ENCODE measurements at places on chromosomes 3 and 15.

GRCh38 chr3:150170852-150171520 lies 200.3 kb upstream of the PFN2 start:
- DNase-seq: peak; percentile 39

- no peak for DNase-seq
Measured at GRCh38 chr3:46272028-46272451, 29.8 kb downstream of the CCR3 start.

DNA sequence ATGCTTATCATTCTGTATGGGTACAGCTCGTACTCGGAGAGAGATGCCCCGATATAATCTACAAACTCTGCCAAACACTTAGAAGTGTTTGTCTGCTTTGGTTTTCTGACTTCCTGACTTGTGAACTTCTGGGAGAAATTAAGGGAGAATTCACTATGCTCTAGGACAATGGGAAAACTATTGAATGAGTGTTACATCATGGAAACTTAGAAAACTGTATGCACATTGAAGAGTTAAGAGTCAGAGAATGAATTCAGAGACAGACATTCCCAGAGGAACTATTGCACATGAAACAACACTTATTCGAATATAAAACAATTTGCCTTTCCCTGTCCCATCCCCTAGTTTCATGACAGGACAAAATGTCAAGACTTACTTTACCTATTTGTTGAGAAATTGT lies 57.8 kb downstream of the DTWD1 start:
- no peak for DNase-seq

GRCh38 chr15:39167164-39168058 lies 413.5 kb upstream of the THBS1 start:
- DNase-seq: no peak

- no peak for DNase-seq
Measured at GRCh38 chr3:194329583-194329965, 21.6 kb downstream of the CPN2 start.

- peak; percentile 30 for DNase-seq
Measured at GRCh38 chr3:161273589-161274218, 52.6 kb downstream of the NMD3 start.

GRCh38 chr3:150965436-150965835 lies 7.1 kb downstream of the CLRN1 start:
- DNase-seq: no peak

DNA sequence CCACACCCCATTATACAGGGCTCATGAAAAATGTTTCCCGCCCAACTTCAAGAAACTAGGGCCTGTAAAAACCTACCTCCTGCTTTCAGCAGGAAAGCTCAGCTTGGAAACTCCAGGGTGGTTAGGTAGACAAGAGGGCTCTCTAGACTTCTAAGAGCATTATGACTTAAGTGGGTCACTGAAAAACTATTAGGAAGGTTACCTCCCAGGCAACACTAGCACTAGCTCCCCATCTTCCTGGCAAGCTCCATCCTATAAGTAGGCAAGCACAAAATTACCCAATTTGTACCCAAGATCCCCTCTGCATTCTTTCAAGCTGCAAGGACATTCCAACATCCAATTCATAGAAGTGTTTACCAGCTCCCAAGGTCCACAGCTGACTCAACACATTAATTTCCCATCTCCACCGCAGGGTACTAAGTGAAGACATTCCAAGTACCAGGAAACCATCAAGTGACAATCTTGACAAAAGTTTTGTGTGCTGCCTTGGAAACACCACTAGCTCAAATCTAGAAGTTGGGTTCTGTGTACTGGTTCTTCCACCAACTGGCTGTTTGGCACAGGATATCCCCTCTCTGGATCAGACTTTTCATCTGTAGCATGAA lies 46.9 kb downstream of the WNT5A start:
- no peak for DNase-seq

GRCh38 chr3:123706871-123707270 lies 122.0 kb upstream of the HACD2 start:
- no peak for DNase-seq

DNA sequence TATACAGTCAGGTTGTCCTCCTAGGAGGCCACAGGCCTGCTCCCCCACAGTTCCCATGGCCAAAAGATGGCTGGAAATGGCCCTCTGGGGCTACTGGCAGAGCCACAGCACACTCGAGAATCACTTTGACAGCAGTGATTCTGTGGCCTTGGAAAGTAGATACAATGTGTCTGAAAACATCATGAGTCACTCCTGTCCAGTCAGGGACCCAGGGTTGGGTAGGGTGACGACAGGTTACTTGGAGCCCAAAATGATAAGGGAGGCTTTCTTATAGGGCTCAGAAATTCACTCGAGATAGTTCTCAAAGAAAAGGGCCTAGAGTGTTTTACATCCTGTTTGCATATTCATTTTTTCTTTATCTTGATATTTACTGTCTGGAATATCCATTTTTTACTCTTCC lies 24.3 kb downstream of the MRPS25 start:
- DNase-seq: no peak

GRCh38 chr3:72745146-72745999 lies 102.9 kb downstream of the SHQ1 start:
- DNase-seq: no peak

- peak; percentile 33 for DNase-seq
Measured at GRCh38 chr15:95468820-95469219, 861.7 kb upstream of the NR2F2 start.

DNA sequence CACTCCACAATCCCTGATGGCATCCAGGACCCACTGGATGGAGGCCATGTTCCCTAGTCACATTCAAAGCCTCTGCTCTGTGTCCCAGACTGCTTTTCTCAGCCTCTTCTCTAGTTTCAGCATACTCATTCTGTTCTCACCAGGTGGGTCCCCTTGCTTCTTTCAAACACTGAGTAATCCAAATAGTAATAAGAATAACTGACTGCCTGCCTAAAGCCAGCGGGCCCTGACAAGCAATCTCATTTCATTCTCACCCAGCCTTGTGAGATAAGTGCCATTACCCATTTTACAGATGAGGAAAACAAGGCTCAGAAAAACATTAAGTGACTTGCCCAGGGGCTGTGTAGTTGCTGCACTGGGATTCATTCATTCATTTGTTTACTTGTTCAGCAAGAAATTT lies 25.4 kb downstream of the MAPKAPK3 start:
- DNase-seq: no peak

GRCh38 chr3:156535798-156536197 lies 19.1 kb downstream of the SSR3 start:
- no peak for DNase-seq

DNA sequence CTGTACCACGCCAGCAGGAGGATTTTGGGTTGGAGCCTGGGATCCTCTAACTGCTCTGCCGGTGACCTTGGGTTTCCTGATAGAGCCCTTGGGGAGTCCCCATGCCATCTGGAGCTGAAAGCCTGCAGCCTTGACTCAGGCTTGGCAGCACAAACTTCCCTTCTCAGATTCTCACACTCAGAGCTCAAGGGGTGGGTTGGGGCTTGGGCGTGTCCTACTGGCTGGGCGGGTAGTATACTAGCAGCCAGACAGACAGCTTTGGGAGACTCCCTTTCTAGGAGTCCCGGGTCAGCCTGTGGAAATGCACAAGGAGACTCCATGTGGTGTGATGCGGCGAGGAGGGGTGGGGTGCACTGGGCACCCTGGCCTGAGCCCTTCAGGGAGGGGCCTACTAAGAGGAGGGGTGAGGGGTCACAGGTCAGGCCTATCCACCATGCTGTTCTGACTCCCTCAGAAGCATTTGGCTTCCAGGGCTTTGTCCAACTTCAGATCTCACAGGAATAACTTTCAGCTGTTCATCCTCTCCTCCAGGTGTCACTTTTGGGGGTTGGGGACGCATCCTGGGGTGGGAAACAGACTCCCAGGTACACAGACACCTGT lies 21.6 kb upstream of the PLXNA1 start:
- no peak for DNase-seq

GRCh38 chr3:25365636-25366035 lies 62.4 kb upstream of the RARB start:
- DNase-seq: no peak

GRCh38 chr3:49415931-49416601 lies 3.8 kb downstream of the TCTA start:
- no peak for DNase-seq

DNA sequence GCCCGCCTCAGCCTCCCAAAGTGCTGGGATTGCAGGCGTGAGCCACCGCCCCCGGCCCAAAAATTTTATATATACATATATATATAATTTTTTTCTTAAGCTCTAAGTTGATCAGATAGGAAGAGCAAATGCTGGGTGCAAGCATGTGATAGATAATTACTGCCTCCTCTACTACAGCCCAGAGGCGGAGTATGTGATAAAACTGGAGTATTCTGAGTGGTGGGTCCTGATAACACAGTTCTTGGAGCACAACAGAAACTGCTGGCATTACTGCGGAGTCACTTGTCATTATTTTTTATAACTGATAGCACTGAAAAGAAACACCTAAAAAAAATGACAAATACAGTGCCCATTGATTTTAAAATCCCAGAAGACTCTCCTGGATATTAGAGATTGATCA lies 41.1 kb upstream of the STT3B start:
- no peak for DNase-seq

- DNase-seq: peak; percentile 70
Measured at GRCh38 chr3:148790851-148791735, 36.5 kb upstream of the CPB1 start.

GRCh38 chr3:42872718-42873117 lies 3.0 kb downstream of the CYP8B1 start:
- DNase-seq: no peak

- DNase-seq: no peak
Measured at GRCh38 chr3:4474683-4475490, 7.8 kb upstream of the SUMF1 start.

DNA sequence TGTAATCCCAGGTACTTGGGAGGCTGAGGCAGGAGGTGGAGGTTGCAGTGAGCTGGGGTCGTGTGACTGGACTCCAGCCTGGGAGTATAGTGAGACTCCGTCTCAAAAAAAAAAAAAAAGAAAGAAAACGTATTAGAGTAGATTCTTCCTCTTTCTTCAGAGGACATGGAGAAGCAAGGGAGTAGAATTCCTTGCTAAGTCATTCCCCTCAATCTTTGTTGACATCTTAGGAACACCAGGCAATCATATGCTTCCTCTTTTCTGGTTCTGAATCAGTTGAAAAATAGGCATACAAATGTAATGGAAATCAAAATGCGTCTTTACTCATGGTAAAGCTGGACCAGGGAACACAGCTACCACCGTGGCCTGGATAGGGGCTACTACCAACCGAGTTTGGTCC lies 38.3 kb upstream of the ATOSA start:
- DNase-seq: no peak

- no peak for DNase-seq
Measured at GRCh38 chr3:168001244-168001643, 94.5 kb downstream of the GOLIM4 start.

GRCh38 chr3:132326251-132326650 lies 9.0 kb downstream of the ACP3 start:
- DNase-seq: no peak

DNA sequence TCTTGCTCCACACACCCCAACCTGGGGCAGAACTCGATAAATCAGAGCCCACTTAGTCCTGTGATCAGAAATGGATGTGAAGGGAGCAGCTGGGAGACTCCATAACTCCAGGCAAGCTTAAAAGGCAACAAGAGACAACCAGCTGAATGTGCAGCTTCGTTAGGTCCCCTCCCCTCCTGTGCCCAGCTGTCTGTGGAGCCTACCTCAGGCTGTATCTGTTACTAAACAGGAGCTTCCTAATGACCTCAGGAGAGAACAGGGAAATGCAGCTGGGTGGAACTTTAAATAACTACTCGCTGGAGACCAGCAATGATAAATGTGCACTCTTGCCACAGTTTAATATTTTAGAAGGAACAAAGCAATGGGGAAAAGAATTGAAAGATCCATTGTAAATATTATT lies 25.9 kb downstream of the SLC9A9 start:
- DNase-seq: no peak

- DNase-seq: no peak
Measured at GRCh38 chr15:100284701-100285100, 57.1 kb downstream of the ADAMTS17 start.

DNA sequence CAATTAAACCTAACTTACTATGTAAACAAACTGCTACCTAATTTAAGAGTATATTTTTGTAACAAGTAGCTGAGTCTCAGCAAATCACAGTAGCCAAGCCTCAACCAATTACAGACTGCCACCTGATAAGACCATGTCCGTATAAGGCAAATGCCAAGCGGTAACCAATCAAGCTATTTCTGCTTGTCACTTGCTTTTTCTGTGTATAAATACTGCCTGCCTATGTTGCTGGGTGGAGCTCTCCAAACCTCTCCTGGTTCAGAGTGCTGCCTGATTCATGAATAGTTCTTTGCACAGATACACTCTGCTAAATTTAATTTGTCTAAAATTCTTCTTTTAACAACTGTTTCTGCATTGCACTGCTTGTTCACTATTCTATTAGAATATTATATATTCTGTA lies 42.6 kb downstream of the ZNF148 start:
- no peak for DNase-seq

DNA sequence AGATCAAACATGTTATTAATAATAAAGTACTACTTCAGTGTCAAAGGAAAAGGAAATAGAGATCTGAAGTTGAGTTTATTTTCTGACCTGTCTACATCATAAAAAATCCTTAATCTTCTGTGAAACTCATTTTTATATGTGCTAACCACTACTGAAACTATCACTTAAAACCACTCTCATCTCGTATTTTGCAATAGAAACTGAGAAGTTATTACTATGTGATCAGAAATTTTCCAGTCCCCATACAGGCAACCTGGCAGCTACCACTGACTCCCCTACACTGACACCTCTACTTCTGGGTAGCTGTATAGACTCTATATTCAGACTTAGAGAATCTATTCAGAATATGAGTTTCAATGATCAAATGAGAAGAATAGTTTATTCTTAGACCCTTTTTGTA lies 8.3 kb downstream of the HDGFL3 start:
- DNase-seq: no peak

DNA sequence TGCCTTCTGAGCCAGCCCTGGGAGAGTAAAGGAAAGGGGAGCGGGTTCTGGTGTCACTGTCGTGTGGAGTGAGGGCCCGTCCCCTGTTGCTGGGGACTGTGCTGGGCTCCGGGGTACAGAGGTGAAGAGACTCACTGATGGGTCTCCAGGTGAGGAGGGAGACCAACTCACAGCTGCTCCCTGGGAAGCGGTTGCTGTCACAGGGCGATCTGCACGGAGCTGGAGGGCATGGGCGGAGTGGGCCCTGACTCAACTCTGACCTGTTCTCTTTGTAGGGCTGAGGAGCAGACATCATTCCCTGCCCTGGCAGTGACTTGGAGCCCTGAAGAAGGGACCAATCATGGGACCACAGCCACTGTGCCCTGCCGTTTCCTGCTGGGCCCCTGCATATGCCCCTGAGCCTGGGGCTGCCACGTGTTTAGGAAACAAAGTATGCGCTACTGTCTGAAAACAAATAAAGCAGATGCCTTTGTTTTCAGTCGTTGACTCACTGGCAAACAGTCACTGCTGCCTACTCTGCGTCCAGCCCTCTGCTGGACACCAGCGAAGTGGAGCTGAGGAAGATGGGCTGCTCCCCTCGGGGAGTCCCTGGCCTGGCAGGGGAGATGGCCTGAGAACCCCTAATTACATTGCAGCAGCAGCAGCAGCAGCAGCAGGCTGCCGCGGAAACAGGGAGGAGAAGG lies 22.9 kb upstream of the PLXNA1 start:
- peak; percentile 53 for DNase-seq

DNA sequence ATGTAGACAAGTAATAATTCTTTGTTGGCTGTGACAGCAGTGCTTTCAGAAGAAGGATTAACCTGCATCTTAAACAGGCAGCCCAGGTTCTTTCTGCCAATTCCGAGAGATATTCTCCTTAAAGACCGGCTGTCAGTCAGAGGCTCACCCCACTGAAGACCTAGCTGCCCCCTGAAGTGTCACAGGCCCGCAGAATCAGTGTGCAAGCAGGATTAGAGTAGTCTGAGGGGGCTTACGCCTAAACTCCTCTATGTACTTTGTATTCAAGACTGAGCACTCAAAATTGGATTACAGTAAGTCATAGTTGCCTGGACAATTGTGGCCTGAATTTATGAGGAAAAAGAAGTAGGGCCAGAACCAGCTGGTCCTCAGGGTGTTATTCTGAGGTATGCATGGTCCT lies 342.9 kb downstream of the CLSTN2 start:
- DNase-seq: peak; percentile 6

All from retina (tissue), 1 donor.